ENCODE measurements at places on chromosomes 12 and 14. TPM values are rescaled to one million over a fixed set of nuclear protein-coding genes. Genes with fewer than 3 reads are reported as not detected.
A peak's percentile ranks its signal among the peaks of the same experiment; 100 is the strongest.

DNA sequence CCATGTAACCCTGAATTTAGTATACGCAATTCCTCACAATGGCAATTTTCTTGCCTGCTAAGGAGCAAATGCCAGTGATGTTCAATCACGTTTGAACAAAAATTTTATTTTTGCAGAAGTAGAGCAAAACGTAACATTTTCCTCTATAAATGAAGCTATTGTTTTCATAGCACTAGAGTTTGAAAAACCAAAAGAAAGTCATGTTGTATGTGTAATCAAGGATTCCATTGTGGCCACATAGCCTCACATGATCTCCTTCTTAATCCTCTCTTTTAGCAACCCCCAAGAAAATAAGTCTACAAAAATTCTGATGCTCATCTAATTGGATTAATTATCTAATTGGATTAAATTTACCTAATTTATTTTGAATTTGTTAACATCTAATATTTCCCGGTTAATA lies 1217.4 kb upstream of the FLRT2 start:
- no peaks in the 10 kb centered on the region for H3K27me3 ChIP-seq
- H3K27ac ChIP-seq = no peak overlapping the region
- H3K4me3 ChIP-seq = no peak overlapping the region
- no peaks in the 10 kb centered on the region for H3K4me1 ChIP-seq

DNA sequence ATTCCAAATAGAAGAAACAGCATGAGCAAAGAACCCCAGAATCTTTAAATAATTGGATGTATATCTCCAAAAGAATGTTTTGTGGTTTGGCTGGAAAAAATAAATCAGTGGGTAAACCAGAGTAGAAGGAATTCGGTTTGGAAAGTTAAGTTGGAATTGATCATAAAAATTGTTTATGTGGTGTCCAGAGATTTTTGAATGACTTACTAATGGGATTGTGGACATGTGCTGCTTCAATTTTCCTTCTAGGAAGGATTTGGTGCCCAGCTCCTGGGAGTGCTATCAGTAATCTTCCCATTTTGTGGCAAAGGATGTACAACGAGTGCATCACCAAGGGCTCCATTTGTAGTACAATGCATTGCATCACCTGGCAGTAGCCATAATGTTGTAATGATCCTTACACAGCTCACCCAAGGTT lies 224.8 kb downstream of the SLC16A7 start:
- no peaks in the 10 kb centered on the region for H3K27me3 ChIP-seq
- H3K4me3 ChIP-seq = no peak overlapping the region
- H3K27ac ChIP-seq = no peak overlapping the region
- H3K36me3 ChIP-seq = no peaks in the 10 kb centered on the region
- H3K4me1 ChIP-seq = no peaks in the 10 kb centered on the region

IFI27 gene
- 1.8 TPM for total RNA-seq

DNA sequence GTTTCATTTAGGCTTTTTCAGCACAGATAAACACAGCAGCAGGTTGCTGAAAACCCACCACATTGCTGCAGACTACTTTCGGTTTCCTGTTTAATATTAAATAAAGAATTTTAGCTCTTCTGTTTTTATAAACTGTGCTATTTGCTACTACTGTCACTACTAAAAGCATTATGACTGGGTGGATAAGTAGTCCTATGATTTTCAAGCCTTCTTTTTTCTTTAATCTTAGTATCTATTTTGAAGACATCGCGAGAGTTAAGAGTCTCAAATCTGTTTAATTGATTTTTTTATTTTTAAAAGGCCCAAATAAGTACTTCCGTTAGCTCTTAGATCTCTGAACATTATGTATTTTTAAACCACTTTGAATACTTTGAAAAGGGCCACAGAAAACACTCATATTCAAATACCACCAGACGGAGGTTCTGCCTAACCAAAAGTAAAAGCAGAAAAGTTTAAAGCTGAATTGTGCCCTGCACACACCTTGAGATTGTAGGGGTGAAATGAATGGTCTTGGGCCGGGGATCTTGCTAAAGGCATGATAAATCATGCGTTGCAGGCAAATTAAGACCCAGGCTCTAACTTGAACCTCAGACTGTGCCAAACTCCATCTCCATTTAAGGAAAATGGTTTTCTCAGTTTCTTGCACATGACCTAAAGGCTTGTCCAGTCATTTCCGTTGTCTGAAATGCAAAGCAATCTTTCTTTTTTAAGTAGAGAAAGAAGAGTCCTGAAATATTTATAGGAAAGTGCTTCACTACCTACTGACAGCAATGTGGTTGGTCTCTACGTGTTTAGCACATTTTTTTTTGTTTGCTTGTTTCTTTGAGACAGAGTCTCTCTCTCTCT lies 13.6 kb upstream of the FOXN3 start:
- H3K4me1 ChIP-seq = peaks cover 45% of the 10 kb centered on the region
- H3K27me3 ChIP-seq = no peaks in the 10 kb centered on the region
- H3K27ac ChIP-seq = peak overlapping the region; percentile 89
- H3K4me3 ChIP-seq = peak overlapping the region; percentile 76
- peak; percentile 85 for DNase-seq

CLEC14A gene
- total RNA-seq = not detected

GRCh38 chr14:89458713-89459420 lies 41.8 kb upstream of the FOXN3 start:
- H3K27me3 ChIP-seq = no peaks in the 10 kb centered on the region
- peak overlapping the region; percentile 30 for H3K27ac ChIP-seq
- H3K36me3 ChIP-seq = peaks cover 3% of the 10 kb centered on the region
- H3K4me1 ChIP-seq = peaks cover 52% of the 10 kb centered on the region
- no peak for DNase-seq
- H3K4me3 ChIP-seq = no peak overlapping the region

DNA sequence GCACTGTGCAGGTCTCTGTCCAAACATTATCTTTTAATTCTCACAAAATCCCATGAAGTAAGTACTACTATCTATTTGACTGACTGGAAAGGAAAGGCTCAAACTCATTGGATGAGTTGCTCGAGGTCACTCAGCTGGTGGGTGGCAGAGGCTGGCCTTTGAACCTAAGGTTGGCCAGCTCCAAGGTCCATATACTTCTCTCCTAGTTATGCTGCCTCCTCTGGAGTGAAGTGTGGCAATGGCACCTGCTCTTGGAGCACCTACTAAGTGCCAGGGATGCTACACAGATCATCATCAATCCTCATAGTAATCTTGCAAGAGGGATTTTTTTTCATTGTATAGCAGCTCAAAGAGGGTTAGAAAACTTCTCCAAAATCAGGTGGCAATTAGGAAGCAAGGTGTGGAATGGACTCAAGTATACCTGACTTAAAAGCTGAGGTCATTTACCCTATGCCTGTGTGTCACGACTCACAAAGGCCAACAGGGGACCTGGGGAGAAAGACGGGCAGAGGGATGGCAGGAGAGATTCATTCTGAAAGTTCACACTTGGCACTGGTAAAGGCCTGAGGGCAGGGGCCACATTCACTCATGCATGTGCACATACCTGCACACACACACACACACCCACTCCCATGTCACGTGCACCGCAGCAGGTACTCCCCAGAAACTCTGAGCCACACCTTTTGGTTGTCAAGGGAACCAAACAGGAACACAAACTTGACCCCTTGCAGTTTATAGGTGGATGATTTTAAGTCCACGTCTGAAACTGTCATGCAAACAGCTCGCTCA lies 146.4 kb downstream of the FOXN3 start:
- peaks cover 31% of the 10 kb centered on the region for H3K36me3 ChIP-seq
- H3K4me1 ChIP-seq = peaks cover 80% of the 10 kb centered on the region
- no peak overlapping the region for H3K4me3 ChIP-seq
- no peaks in the 10 kb centered on the region for H3K27me3 ChIP-seq
- no peak for DNase-seq

- DNase-seq = no peak
- H3K4me3 ChIP-seq = no peak overlapping the region
- no peak overlapping the region for H3K27ac ChIP-seq
- H3K27me3 ChIP-seq = peaks cover 32% of the 10 kb centered on the region
- peaks cover 13% of the 10 kb centered on the region for H3K4me1 ChIP-seq
- H3K36me3 ChIP-seq = peaks cover 8% of the 10 kb centered on the region
Measured at GRCh38 chr12:93673084-93673483, 4.1 kb upstream of the CRADD start.

KRT83 gene
- not detected for total RNA-seq

RPS6KL1 gene
- 6.4 TPM for total RNA-seq

- no peak overlapping the region for H3K27ac ChIP-seq
- H3K36me3 ChIP-seq = no peaks in the 10 kb centered on the region
- H3K4me1 ChIP-seq = peaks cover 6% of the 10 kb centered on the region
- H3K4me3 ChIP-seq = no peak overlapping the region
- no peaks in the 10 kb centered on the region for H3K27me3 ChIP-seq
Measured at GRCh38 chr14:52202151-52202550, 65.3 kb upstream of the PTGDR start.

- DNase-seq = no peak
- no peaks in the 10 kb centered on the region for H3K27me3 ChIP-seq
- H3K36me3 ChIP-seq = no peaks in the 10 kb centered on the region
- H3K4me1 ChIP-seq = peaks cover 41% of the 10 kb centered on the region
- no peak overlapping the region for H3K27ac ChIP-seq
Measured at GRCh38 chr12:66763467-66763866, 84.6 kb upstream of the GRIP1 start.

DNA sequence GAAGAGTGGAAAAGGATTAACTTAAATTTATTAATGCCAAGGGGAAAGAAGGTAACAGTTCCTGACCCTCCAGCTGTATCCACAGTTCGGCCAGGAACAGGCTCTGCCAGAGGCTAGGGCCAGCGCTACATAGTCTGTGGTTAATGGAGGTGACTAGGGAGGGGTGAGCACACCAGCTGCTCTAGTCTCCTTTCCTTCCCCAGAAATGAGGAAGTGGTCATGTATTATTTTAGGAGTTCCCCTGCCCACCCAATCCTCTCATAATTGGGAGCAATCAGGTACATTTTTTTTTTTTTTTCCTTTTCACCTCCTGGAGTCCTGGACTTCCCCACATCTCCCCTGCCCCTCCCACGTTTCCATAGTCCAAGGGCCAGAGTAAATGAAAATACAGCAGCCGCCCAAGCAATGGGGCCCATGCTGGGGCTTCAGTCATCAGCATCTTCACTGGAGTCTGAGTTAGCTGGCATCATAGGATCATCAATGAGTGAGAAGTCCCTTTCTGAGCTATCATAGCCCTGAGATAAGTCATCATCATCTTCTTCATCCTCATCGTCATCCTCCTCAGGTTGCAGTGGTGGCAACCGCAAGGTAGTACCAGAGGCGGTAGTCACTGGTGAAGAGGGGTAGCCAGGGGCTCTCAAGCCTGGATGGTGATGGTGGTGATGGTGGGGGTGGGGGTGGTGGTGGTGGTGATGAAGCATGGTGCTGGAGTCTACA lies 1.5 kb upstream of the SUPT16H start:
- peaks cover 28% of the 10 kb centered on the region for H3K36me3 ChIP-seq
- peak overlapping the region; percentile 97 for H3K4me3 ChIP-seq
- peak overlapping the region; percentile 99 for H3K27ac ChIP-seq
- H3K4me1 ChIP-seq = peaks cover 13% of the 10 kb centered on the region

DNA sequence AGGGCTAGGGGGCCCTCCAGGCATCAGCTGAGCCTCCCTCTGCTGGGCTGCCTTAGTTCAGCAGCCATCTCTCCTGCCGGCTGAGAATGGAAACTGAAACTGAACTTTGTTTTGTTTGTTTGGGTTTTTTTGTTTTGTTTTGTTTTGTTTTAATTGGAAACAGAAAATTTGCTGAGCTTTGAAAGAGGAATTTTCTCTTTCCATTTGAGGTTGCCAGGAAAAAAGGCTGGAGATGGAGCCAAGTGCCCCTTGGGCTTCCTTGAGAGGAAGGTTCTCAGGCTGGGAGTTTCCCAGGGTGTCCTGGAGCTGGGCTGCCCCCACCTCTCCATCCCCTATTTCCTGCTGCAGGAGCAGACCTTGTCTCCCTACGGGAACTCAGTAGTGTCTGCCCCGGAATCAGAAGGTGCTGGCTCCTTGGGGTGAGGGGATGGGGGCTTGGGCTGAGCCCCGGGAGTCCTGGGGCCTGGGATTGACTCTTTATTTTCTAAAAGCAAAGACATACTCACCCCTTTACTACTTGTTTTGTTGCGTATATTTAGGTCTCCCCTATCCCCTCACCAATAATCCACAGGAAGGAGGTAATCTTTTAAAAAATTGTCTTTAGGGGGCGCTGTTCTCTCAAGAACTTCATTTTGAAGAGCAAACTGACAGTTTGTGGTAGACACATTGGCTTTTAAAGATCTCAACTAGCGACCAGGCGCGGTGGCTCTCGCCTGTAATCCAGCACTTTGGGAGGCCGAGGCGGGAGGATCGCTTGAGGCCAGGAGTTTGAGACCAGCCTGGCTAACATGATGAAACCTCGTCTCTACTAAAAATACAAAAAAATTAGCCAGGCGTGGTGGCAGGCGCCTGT lies 21.3 kb upstream of the OASL start:
- peaks cover 18% of the 10 kb centered on the region for H3K4me1 ChIP-seq
- no peaks in the 10 kb centered on the region for H3K36me3 ChIP-seq
- H3K27me3 ChIP-seq = no peaks in the 10 kb centered on the region
- peak overlapping the region; percentile 84 for H3K4me3 ChIP-seq
- H3K27ac ChIP-seq = peak overlapping the region; percentile 87

ABCD2 gene
- total RNA-seq = 23.3 TPM

TBK1 gene
- 12.4 TPM for total RNA-seq

- H3K4me3 ChIP-seq = no peak overlapping the region
- H3K36me3 ChIP-seq = no peaks in the 10 kb centered on the region
- H3K4me1 ChIP-seq = no peaks in the 10 kb centered on the region
- no peak for DNase-seq
Measured at GRCh38 chr12:90428465-90428864, 526.5 kb downstream of the CCER1 start.

DNA sequence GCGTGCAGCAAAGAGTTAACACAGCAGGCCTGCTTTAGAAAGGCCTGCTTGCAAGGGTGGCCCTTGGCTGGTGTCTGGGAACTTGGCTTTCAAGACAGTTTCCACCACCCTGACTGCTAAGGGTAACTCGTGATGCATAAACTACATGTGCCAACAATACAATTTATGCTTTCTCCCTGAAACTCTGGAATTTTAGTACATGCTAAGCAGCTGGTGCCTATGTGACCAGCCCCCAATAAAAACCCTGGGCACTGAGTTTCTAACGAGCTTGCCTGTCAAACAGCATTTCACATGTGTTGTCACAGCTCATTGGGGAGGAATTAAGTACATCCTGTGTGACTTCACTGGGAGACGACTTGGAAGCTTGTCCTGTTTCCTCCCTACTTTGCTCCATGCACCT lies 133.1 kb downstream of the SLC5A8 start:
- DNase-seq = no peak
- H3K36me3 ChIP-seq = no peaks in the 10 kb centered on the region
- H3K27ac ChIP-seq = no peak overlapping the region
- H3K27me3 ChIP-seq = peaks cover 3% of the 10 kb centered on the region
